Effector memory CD4-positive, alpha-beta T cell (primary cell): ENCODE measurements at places on chromosomes 5 and 9.
A peak's percentile ranks its signal among the peaks of the same experiment; 100 is the strongest.

DNA sequence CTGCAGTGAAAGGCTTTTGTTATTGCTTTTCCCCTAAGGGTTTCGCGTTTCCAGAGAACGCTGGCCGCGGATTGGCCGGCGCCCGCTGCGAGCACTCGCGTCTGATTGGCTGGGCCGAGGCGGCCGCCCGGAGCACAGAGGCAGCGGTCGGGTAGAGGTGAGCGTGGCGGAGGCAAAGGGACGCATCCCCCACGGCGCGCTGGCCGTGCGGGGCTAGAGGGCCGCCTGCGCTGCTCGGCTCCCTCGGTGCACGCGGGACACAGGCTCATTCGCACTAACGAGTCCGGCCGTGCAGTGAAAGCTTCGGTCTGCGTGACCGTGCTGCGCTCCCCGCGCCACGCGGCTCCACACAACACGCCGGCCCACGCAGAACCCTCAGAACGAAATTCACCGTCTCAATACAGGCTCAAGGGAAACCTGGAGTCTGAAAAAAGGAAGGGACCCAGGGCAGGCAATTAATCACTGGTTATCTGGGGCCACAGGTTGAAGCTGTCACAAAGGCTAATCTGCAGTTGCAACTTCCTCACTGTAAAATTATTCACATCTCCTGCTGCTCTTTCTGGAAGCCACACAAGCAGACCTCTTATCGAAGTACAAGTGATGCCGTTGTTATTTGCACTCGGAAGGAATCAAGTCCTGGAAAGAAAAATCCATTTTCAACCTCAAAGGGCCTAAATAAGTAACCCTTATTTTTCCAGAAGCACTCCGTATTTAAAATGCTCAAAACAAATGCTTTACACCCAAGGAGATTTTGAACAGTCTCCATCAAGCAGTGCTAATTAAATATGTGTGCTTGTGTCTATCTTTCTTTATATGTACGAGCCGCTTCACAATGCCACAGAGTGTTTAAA is 94.6 kb downstream of the ZNF608 start:
- DNase-seq, result no peak

DNA sequence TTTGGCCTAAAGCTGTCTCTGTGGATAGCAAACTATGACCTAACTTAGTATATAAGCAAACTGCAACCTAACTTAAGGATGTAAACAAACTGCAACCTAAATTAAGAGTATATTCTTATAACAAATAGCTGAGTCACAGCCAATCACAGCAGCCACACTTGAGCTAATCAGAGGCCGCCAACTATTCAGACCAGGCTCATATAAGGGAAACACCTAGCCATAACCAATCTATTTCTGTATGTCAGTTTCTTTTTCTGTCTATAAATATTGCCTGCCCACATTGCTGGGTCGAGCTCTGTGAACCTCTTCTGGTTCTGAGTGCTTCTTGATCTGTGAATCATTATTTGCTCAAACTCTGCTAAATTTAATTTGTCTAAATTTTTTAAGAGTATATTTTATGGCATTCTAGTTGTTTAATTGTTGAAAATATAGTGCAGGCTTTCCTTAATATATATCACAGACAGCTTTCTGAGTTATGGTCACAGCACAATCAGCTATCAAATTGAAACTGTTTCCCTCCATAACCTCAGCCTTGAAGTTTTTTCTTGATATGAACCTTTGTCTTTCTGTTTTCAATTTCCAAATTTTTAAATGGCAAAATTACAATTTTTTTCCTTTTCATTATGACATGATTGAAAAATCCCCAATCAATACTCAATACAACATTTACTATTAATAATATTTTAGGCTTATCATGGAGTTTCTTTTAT is 327.1 kb upstream of the NUDT12 start:
- DNase-seq, result no peak

GRCh38 chr9:12695474-12695873 is 2.3 kb downstream of the TYRP1 start:
- no peak for DNase-seq

DNA sequence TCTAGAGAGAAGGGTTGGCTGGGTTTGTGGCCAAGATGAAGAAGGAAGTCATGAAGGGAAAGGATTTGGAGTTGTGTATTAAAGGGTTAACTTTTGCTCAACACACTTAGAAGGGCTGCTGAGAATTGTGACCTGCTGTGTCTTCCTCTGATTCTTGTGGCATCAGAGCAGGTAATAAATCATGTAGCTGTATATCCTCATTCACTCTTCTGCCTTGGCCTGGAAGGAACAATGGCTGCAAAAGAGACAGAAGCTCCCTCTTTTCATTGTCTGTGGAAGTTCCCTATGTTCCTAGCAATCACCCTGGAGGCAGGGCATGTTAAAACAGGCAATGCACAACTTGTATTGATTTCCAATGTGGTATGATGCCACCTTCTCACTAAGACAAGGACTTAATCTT is 159.1 kb downstream of the LRRC70 start:
- no peak for DNase-seq

DNA sequence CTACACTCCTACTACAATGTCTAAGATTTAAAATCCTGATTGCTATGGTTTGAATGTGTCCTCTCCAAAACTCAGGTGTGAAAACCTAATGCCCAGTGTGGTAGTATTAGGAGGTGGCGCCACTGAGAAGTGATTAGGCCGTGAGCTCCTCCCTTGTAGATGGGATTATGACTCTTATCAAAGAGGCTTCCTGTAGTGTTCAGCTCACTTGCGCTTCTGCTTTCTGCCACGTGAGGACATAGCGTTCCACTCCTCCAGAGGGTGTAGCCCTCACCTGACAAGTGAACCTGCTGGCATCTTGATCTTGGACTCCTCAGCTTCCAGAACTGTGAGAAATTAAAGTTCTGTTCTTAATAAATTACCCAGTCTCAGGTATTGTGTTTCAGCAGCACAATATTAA is 33.0 kb upstream of the WHRN start:
- no peak for DNase-seq

GRCh38 chr5:16916262-16916878 is 19.7 kb downstream of the MYO10 start:
- no peak for DNase-seq

GRCh38 chr9:77750284-77750683 is 102.2 kb upstream of the GNA14 start:
- DNase-seq, result no peak

DNA sequence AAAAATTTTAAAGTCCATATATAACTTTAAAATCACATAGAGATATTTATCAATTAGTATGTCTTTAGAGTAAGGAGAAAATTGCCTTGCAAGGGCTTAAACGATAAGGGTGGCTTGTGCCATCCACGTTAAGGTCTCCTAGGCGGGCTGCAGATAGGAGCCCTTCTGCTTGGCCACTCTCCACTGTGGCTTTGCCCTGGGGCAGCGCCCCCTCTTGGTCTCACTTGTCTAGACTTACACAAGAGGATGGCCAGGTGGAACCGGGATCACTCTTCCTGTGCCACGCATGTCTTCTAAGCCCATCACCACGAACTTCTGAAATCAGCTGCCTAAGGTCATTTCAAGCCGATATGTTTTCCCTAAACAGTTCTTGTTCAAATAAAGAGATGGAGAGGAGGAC is 2.9 kb downstream of the FPGS start:
- DNase-seq, result no peak

GRCh38 chr5:167755420-167755819 is 536.0 kb upstream of the WWC1 start:
- DNase-seq, result no peak

- DNase-seq, result no peak
These were observed 6.3 kb downstream of the MEF2C start for GRCh38 chr5:88876714-88877113.

DNA sequence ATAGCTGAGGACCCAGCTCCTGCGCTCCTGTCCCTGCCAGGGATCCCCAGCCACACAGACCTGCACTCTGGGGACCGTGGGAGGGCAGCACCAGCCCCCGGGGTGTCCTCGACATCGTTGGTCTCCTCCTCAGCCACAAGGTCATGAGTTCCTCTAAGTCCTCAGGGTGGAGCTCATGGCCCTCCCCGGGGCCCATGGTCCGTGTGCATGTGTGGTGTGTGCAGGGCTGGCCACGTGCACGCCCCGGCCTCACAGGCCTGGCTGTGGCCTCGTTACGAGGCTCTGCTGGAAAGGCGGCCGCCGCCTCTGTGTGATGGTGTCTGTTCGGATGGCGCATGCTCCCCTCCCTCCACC is 16.1 kb upstream of the AJM1 start:
- DNase-seq, result no peak

DNA sequence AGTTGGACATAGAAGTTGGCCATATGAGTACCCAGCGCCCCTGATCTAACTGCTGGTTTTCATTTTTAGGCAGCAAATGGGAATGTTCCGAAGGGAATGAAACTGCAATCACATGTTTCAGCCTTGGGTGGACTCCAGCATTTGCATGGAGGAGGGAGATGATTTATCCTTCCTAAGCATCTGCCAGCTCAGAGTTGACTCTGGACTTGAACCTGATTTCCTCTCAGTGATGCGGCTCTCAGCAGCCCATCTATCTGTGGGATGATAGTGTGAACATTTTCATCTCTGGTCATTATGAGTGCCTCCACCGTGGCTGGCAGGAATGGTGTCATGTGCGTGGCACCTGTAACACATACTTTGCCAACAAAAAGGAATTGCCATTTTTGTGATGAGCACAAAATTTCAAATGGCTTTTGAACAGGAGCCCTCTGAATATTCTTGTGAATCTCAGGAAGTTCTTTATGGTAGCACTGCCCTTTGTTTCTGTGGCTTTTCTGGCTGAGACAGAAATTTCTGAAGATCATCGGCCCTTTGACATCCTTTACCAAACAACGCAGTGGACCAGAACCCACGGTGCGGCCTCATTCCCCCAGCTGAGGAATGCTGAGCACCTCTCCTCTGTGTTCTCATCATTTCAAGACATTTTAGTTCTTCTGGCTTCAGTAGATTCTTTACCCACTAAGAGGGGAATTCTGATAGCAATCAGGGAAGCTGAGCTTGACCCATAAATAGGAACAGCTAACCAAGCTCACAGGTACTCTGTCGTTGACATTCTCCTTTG is 28.5 kb downstream of the FUBP3 start:
- DNase-seq, result no peak

DNA sequence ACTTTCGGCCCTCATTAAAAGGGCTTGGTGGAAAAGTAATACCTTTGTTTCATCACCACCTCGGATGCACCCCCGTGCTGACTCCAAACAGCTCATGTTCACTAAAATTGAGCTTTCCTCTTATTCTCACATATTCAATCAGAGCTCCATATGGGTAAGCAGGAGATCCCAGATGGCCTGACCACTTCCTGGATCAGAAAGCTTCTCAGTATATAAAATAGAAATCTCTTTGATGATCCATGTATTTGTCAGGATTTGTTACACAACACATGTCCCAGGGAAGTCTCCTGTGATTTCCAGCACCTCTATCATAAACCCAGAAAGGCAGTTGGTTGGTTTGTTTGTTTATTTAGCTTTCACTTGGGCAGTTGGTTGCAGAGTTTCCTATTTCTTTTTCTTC is 402.0 kb downstream of the MLLT3 start:
- DNase-seq, result no peak

- peak; percentile 48 for DNase-seq
These were observed at the start of gene ZBTB6 for GRCh38 chr9:122912964-122913673. ZBTB6 (minus strand) TSS chr9:122913323; CDS start chr9:122912072, 1,251 bp downstream.

DNA sequence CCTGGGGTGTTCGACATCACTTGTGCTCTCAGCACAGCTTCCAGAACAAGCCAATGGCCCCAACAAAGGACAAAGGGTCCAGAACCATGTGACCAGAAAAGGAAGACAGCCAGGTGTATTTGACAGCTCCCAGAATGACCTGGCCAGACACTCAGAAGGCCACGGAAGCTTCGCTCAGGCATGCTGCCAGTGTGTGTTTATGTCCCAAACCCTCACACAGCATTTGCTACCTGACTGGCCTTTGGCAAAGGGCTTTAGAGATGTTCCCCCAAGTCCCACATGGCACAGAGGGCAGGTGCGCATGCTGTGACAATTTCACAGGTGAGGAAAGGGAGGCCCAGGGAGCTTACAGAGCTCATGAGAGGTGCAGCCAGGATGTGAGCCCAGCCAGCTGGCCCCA is 39.5 kb downstream of the MED10 start:
- no peak for DNase-seq

- DNase-seq, result no peak
These were observed 14.5 kb downstream of the ABO start for GRCh38 chr9:133260334-133261102.

DNA sequence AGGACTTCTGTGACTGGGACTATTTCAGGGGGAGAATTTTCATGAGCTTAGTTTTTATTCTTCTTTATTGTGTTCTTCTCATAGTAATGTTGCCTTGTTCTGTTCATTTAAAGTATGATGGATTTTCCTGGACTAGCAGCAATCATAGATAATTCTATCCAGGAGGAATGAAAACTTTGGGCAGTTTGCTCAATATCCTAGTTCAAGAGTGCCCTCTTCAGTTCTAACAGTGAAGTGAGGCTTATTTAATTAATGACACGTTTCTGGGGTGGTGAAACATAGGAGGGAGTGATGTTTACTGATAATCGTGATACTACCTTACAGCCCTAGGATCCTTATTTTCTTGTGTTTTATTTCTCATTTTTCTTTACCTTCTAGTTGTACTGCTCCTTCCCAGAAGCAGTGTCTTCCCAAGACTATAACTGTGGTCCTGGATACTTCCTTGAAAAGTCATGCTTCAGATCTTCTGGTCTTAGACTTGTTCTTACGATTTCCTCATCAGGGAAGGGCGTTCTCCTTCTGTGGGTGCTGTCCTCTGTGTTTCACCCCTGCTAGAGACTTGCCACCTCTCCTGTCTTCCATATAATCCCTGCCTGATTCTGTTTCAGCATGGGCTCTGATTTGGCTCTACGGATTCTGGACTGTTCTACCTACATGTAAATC is 57.4 kb downstream of the CFAP95 start:
- no peak for DNase-seq

- no peak for DNase-seq
These were observed 303.5 kb downstream of the IRX1 start for GRCh38 chr5:3899093-3899492.

GRCh38 chr9:5375790-5376477 is 36.3 kb upstream of the RLN1 start:
- DNase-seq, result no peak

GRCh38 chr9:757246-757881 is 84.1 kb upstream of the DMRT1 start:
- DNase-seq, result no peak

- no peak for DNase-seq
These were observed 3.9 kb downstream of the SSNA1 start for GRCh38 chr9:137192448-137192780.

- DNase-seq, result no peak
These were observed 10.6 kb upstream of the MARCHF3 start for GRCh38 chr5:127040796-127041520.

DNA sequence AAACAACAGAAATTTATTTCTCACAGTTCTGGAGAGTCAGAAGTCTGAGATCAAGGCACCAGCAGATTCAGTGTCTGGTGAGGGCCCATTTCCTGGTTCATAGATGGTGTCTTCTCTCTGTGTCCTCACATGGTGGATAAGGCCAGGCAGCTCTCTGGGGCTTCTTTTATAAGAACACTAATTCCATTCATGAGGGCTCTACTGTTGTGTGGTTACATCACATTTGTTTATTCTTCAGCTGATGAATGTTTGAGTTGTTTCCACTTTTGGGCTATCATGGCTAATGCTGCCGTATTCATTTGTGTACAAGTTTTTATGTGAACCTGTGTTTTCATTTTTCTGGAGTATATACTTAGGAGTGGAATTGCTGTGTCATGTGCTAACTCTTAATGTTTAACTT is 35.2 kb downstream of the DDX4 start:
- no peak for DNase-seq
